Tibial nerve (tissue), 4 donors: ENCODE measurements at places on chromosomes 1 and 21. TPM values are rescaled to one million over a fixed set of nuclear protein-coding genes. Genes with fewer than 3 reads are reported as not detected.

DNA sequence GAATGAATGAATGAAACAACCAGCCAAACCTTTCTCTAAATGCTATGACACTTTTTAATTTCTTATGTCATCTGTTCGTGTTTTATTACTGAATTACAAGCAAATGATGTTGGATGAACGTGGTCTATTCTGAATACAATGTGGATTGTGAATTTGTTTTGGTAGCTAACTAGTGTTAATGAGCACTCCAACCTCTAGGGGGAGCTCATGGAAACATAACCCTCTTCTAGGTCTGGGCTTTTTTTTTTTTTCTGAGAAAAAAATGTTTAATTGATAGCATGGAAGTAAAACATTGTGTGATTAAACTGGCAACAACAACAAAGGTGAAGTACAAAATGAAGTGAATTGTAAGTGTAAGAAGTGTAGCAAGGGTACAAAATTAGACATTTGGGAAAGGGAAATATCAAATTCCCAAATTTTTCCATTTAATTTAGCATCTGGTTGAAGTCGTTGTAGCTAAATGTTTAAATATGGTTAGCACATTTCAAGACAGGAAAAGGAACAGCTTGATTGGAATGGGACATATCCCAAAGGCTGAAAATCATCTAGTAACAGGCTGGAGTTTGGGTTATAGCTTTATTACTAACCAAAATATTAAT lies 42.6 kb upstream of the PTGS2 start:
- peak; percentile 65 for DNase-seq
- no peaks in the 10 kb centered on the region for H3K36me3 ChIP-seq
- no peaks in the 10 kb centered on the region for H3K27me3 ChIP-seq
- H3K4me3 ChIP-seq = no peak overlapping the region
- H3K27ac ChIP-seq = no peak overlapping the region

- H3K4me3 ChIP-seq = no peak overlapping the region
- DNase-seq = no peak
- peaks cover 99% of the 10 kb centered on the region for H3K36me3 ChIP-seq
- no peaks in the 10 kb centered on the region for H3K27me3 ChIP-seq
- no peaks in the 10 kb centered on the region for H3K4me1 ChIP-seq
These were observed 19.4 kb downstream of the CERS2 start for GRCh38 chr1:150955280-150955679.

GRCh38 chr1:79617777-79618176 lies 611.2 kb upstream of the ADGRL4 start:
- DNase-seq = no peak
- no peak overlapping the region for H3K27ac ChIP-seq
- no peaks in the 10 kb centered on the region for H3K4me1 ChIP-seq
- no peaks in the 10 kb centered on the region for H3K27me3 ChIP-seq
- H3K36me3 ChIP-seq = no peaks in the 10 kb centered on the region

DNA sequence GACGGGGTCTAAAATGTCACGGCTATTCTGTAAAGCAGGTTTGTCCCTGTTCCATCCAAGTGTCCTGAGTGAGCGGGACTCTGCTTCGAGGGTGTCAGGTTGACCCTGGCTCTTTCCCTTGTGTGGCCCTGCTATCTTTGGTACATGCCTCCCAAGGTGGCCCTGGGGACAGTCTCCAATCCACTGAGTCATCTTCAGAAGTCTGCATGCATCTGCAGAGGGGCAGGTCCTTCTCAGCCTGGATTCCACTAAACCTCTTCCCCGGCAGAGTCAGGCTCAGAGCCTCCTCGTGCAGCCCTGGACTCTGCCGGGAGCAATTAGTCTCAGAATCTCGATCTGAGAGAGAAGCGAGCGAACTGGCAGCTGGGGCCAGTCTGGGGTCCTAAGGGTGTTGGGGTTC lies 50.1 kb upstream of the KCNJ15 start:
- H3K4me3 ChIP-seq = no peak overlapping the region
- H3K27me3 ChIP-seq = no peaks in the 10 kb centered on the region
- no peaks in the 10 kb centered on the region for H3K4me1 ChIP-seq
- no peak overlapping the region for H3K27ac ChIP-seq
- DNase-seq = no peak

GRCh38 chr21:26795866-26796329 lies 49.3 kb downstream of the ADAMTS1 start:
- no peaks in the 10 kb centered on the region for H3K36me3 ChIP-seq
- DNase-seq = peak; percentile 54
- H3K27ac ChIP-seq = peak overlapping the region; percentile 46
- no peak overlapping the region for H3K4me3 ChIP-seq

GRCh38 chr1:157234705-157235273 lies 96.6 kb upstream of the ETV3 start:
- H3K4me3 ChIP-seq = no peak overlapping the region
- no peaks in the 10 kb centered on the region for H3K36me3 ChIP-seq
- H3K27me3 ChIP-seq = no peaks in the 10 kb centered on the region

- DNase-seq = no peak
- no peak overlapping the region for H3K4me3 ChIP-seq
- no peaks in the 10 kb centered on the region for H3K4me1 ChIP-seq
- H3K27ac ChIP-seq = no peak overlapping the region
These were observed 14.7 kb downstream of the CACHD1 start for GRCh38 chr1:64484651-64485050.

GRCh38 chr1:115840605-115841460 lies at the start of gene NHLH2:
NHLH2 (minus strand) TSS chr1:115841126; CDS start chr1:115838372, 2,754 bp downstream.
- no peaks in the 10 kb centered on the region for H3K27me3 ChIP-seq
- no peaks in the 10 kb centered on the region for H3K36me3 ChIP-seq
- no peak within 1 kb of the TSS for H3K4me3 ChIP-seq
- DNase-seq = no peak
- H3K4me1 ChIP-seq = peaks cover 14% of the 10 kb centered on the region
- H3K27ac ChIP-seq = no peak within 1 kb of the TSS

S100A4 gene
- 416 TPM for total RNA-seq

CASQ2 gene
- total RNA-seq = 7.3 TPM

PHLDA3 gene
- 301 TPM for total RNA-seq

OR6N1 gene
- not detected for total RNA-seq

CD53 gene
- total RNA-seq = 45.0 TPM
